ENCODE measurements at places on chromosomes 13 and 19.
A peak's percentile ranks its signal among the peaks of the same experiment; 100 is the strongest.

DNA sequence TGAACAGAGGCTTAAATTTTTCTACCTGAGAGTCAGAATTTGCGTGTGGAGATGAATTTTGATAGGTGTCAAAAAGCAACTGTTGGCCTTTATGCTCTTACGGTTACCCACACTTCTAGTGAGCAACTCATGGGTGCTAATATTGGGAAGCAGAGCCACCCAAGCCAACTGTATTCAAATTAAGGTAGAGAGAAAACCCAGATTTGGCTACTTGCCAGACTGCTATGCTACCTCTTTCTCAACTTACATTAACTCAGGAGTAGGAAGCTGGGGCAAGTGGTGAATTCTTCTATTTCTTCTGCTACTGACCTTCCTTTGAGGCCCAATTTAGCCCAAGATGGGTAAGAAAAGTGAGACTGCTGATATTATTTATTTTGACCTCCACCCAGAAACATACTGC lies 83.9 kb downstream of the OLFM4 start:
- no peak for DNase-seq

DNA sequence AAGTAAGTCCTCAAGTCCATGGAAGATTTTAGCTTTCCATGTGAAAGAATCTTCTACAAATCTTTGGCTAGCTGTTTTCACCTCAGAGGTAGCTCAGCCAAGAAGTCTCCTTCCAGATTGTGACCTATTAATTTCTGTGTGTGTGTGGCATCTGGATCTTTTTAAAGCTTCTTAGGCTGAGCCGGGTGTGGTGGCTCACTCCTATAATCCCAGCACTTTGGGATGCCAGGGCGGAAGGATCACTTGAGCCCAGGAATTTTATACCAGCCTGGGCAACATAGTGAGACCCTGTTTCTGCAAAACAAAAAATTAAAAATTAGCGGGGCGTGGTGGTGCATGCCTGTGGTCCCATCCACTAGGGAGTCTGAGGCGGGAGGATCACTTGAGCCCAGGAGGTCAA lies 13.4 kb upstream of the SLC44A2 start:
- no peak for DNase-seq

DNA sequence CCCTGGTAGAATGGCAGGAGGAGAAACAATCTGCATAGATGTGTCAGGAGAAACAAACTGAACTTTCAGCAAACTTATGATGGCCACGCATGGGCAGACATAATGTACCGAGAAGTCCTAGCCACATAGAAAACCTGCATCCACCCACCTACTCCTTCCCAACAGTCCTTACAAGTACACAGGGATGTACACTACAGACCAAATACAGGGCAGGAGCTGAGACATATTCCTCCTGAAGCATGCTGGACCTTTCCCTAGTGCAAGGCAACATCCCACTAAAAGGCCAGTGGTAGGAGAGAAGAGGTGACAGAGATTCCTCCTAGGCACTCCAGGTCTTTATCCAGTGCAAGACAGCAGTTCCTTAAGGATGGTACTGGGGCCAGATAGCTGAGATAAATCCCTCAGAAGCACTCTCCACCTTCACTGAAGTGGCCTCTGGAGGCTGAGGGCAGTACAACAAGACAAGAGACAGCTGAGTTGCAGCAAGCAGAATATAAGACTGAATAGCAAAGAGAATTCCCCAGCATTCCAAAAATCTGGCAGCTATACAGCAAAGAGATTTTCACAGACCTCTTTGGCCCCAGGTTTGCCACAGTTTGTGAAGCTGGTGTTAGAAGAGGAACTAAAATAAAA lies 18.3 kb downstream of the VWA8 start:
- DNase-seq: no peak

DNA sequence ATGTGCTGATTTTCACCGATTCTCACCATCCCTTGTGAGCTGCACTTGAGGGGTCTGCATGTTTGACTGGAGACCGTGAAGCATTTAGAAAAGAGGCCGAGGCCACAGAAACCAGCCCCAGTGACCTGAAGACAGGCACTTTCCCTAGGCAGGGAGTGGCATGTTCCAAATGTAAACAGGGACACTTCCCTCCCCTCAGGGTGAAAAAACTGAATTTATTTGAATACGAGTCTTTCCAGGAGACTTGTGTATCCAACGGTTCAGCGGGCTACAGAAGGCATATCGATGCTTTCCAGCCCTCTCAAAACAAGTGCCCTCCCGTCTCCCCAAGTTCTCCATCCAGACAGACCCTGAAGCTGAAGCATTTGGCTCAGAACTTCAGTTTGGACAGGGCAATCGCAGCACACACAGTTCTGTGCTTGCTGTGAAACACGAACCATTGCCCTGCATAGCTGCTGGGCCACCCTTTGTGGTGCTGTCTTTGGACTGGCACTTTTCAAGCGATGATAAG lies 106.1 kb downstream of the ZIC5 start:
- no peak for DNase-seq

DNA sequence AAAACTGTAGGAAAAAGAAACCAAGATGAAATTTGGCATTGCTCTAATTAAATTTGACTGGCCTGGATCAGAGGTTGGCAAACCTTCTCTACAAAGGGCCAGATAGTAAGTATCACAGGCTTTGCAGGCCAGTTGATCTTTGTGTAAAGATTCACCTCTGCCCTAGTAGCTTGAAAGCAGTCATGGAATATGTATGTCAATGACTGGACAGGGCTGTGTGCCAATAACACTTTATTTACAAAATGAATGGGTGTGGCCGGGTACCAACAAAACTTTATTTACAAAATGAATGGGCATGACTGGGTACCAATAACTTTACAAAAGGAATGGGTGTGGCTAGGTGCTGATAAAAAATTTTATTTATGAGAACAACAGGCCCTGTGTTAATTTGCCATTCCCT lies 20.0 kb downstream of the SIN3B start:
- DNase-seq: no peak

GRCh38 chr19:6947745-6948144 lies 60.4 kb downstream of the ADGRE1 start:
- peak; percentile 57 for DNase-seq

GRCh38 chr19:42246922-42247639 lies 4.7 kb upstream of the GSK3A start:
- DNase-seq: no peak

DNA sequence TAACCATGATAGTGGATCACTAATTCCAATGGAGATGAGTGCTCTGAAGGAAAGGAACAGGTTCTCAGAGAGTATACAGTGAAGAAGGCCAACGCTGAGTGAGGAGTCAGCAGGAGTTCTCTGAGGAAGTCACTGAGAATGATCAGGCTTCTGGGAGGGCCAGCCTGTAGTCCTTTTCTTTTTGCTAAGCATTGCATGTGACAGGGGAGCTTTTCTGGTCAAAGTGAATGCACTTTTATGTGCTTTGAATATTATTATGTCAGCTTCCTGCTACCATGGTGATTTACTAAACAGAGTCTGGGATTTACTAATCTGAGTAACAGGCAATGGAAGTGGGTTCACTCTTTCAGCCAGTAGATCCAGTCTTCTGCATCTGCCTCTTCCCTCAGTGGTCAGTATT lies 81.1 kb upstream of the SERP2 start:
- DNase-seq: no peak

DNA sequence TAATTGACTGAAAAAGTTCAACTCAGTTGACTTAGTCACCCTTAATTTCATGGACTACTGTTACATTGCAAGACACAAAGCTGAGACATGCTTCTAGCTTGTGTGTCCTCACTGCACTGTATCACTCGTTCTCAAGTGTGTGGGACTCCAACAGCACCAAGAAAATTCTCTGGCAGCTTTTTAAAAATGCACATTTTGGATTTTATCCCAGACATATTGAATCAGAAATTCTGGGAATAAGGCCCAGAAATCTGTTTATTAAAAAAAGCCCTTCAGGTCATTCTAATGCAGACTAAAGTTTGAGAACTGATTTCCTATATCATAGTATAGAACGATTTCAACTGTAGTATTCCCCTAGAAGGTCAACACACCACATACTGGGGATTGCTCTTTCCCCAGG lies 1485.3 kb downstream of the PCDH9 start:
- DNase-seq: no peak

DNA sequence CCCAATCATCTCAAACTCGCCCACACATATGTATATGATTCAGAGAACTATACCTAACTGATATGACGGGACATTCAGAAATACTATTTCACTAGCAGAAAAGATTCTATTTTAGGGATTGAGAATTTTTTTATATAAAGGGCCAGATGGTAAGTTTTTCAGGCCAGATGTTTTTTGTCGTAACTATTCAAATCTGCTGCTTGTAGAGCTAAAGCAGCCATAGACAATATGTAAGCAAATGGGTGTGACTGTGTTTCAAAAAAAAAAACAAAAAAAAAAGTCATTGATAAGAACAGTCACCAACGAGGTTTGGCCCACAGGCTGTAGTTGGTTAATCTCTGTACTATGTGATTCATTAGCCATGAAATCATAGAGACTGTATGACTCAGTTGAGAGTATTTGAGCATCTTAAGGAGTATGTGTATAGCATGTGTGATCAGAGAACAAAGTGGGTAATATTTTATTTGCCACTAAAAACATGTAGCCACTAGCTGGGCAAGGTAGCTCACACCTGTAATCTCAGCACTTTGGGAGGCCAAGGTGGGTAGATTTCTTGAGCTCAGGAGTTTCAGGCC lies 2724.7 kb downstream of the PCDH9 start:
- DNase-seq: no peak

GRCh38 chr13:98945863-98946605 lies 31.8 kb downstream of the DOCK9 start:
- DNase-seq: no peak

DNA sequence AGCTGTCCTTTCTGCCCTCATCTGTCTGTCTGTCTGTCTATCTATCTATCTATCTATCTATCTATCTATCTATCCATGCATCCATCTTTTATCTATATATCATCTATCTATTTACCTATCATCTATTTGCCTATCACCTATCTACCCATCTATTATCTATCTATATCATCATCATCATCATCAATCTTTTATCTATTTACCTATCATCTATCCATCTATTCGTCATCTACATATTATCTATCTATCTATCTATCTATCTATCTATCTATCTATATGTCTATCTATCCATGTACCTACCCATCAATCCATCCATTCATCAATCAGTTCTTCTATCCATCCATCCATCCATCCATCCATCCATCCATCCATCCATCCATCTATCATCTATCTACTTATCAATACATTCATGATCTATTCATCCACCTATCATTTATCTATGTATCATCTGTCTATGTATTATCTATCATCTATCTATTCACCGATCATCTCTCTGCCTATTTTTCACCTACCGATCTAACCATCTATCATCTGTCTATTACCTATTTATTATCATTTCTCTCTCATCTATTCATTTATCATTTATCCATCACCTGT lies 49.2 kb upstream of the ADGRE1 start:
- no peak for DNase-seq

DNA sequence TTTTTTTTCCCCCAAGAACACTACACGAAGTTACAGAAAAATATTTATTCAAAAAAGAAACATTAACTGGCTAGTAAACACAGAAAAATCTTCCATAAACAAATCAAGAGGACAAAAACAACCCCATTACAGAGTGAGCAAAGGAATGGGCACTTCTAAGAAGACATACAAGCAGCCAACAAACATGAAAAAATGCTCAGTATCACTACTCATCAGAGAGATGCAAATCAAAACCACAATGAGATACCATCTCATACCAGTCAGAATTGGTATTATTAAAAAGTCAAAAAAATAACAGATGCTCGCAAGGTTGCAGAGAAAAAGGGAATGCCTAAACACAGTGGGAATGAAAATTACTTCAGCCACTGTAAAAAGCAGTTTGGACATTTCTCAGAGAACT lies 131.7 kb downstream of the UGGT2 start:
- DNase-seq: no peak

DNA sequence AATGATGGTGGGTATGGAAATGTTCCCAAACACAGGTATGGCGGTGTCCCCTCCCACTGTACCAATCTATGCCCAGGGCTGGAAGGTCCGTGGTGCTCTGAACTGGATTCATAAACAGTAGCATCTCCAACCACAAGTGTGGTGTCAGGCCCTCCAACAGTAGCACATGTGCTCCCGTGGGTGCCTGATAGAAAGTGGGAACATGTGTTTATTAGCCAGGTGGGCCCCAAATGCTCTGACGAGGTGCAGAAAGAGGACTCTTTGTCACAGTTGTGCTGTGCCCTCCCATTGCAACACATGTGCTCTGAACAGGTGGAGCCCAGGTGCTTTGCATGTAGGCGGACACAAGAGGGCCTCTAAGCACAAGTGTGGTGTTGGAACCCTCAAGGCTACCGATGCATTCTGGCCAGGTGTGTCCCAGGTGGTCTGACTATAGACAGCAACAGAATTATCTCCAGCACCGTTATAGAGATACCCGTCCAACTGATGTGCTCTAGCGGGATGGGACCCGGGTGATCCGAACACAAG lies 75.4 kb upstream of the ZNF30 start:
- DNase-seq: no peak

- DNase-seq: no peak
Observed at GRCh38 chr13:64765636-64766035, 2464.5 kb downstream of the PCDH9 start.

- no peak for DNase-seq
Observed at GRCh38 chr13:113558461-113558860, 26.1 kb upstream of the TFDP1 start.

GRCh38 chr19:2353887-2354592 lies 6.0 kb upstream of the TMPRSS9 start:
- DNase-seq: no peak
